Hindlimb muscle (tissue), 1 donor: ENCODE measurements at places on chromosomes 4 and X.

DNA sequence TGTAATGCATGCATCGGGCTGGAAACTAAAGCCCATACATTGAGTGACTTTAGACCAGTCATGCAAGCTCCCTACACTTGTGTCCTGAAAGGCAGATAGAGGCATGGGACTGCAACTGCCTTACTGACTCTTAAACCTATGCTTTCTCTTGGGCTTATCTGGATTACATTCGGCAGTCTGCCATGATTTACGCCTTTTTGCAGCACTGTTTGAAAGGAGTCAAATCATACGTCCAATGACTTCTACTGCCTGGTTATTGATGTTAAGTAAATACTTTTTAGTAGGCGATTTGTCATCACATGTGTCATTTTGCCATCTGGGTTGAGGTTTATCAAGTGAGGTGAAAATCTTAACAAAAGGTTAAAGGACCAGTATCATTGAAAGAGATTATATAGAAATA, 31.5 kb downstream of the SORBS2 start:
- no peak for DNase-seq

DNA sequence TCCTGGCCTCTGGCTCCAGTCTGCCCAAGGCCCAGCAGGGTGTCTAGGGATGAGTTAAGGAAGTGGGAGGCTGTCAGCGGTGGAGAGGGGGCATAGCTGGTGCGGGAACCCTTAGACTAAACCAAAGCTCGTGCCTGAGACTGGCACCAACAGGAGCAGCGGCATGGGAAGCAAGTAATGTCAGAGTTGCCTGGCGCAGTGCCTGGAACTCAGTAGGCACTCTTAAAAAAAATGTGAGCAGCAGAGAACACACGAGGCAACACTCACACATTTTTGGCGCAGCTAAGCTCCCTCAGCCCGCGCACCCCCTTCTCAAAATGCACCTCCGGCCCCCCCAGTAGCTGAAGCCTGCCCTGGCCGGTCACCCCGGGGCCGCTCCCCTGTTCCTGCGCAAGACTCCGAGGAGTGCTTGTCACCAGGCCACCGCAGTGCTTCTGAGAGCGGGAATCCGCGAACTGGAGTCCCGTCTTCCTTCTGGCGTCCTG, 583 bp downstream of the GABRE start:
- DNase-seq: no peak

- no peak for DNase-seq
These were observed 162.6 kb upstream of the RAPGEF2 start for GRCh38 chr4:158940271-158940670.

GRCh38 chr4:38455092-38455862, 208.7 kb upstream of the KLF3 start:
- DNase-seq: no peak

GRCh38 chr4:86185659-86186058, 174.2 kb downstream of the MAPK10 start:
- no peak for DNase-seq

DNA sequence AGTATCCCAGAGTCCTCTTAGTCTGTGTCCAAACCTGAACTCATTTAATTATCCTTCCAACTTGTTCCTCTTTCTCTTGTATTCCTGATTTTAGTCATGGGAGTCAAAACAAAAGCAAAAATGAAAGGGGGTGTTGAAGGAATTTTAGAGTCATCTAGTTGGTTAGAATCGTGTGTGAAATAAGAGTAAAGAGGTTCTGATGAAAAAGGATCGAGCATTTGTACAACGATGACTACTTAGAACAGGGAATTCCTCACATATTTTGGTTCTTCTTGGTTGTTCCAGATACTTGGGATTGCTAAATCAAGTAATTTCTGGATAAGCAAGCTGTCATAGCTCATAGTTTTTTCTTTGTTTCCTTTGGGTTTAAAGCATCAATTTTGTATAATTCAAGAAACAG, 194.4 kb downstream of the BCOR start:
- DNase-seq: no peak

DNA sequence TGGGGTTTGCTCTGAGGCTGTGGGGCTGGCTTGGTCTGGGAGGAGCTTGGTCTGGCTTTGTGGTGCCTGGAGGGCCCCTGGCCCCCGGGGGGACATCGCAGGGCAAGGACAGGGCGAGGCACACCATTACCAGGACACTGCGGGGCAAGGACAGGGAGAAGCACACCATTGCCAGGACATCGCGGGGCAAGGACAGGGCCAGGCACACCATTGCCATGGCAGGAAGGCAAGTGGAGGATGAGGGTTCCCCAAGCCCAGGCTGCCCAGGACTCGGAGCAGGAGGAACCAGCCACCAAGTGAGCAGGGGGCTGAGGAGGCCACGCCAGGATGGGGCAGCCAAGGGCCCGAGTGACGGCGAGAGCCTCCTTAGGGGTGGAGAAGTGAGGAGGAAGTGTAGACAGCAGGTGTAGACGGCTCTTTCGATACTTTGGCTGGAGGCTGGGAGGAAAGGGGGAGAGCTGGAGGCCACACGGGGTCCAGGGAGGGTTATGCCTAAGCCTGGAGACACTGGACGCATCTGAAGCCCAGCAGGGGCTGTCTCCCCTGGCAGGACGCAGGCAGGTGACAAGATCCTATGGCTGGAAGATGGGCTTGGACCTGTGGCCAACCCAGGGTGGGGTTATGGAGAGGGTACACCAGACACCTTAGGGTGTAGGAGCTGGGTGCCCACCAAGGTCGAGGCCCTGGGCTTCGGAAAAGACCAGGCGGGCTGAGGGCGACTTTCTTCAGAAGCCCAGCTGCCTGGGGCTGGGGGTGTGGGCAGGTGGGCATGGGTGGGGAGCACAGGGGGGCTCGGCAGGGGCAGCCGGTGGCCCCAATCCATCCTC, 7.3 kb downstream of the NKX1-1 start:
- no peak for DNase-seq
